ENCODE measurements at places on chromosomes 16 and 17.

GRCh38 chr16:30946671-30947540, 2.0 kb upstream of the ORAI3 start:
- no peak for DNase-seq

DNA sequence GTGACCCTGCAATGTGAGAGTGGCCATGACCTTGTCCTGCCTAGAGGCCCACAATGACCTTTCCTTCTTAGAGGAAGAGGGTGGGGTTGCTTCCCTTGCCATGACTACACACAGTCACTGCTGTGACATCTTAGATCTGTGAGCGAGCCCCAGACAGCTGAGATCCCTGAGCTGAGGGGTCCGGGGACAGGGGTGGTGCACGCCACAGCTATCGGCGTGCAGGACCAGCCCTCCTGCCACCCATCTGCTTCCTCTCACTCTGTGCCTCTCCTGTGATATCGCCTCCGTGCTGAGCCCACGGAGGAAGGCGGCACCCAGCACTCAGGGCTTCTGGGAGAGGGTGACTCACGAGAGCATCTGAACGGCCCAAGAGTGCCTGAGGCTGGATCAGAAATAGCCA, 35.2 kb downstream of the KIAA0513 start:
- no peak for DNase-seq

DNA sequence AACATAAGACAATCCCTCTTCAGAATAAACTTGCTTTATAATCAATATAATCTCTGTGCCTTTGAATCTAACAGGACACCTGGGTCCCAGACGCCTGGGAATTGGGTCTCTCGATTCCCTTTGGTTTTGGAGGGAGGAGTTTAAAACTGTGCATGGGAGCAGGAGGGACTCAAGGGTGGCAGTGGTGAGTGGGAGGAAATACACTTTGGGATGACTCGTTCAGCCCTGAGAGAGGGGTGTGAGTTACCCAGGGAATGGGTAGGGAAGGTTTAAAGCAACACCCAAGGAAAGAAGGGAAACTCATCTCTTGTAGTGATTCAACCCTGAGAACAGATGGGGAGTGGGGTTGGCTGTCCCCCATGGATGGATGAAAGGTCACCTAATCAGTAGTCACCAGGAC, 1.6 kb downstream of the RANGRF start:
- DNase-seq: no peak

- DNase-seq: no peak
These were observed 130.4 kb downstream of the AATF start for GRCh38 chr17:37079065-37079708.

GRCh38 chr17:43372273-43372911, 26.4 kb upstream of the ARL4D start:
- DNase-seq: no peak

GRCh38 chr17:57920916-57921703, 34.1 kb downstream of the CUEDC1 start:
- no peak for DNase-seq

DNA sequence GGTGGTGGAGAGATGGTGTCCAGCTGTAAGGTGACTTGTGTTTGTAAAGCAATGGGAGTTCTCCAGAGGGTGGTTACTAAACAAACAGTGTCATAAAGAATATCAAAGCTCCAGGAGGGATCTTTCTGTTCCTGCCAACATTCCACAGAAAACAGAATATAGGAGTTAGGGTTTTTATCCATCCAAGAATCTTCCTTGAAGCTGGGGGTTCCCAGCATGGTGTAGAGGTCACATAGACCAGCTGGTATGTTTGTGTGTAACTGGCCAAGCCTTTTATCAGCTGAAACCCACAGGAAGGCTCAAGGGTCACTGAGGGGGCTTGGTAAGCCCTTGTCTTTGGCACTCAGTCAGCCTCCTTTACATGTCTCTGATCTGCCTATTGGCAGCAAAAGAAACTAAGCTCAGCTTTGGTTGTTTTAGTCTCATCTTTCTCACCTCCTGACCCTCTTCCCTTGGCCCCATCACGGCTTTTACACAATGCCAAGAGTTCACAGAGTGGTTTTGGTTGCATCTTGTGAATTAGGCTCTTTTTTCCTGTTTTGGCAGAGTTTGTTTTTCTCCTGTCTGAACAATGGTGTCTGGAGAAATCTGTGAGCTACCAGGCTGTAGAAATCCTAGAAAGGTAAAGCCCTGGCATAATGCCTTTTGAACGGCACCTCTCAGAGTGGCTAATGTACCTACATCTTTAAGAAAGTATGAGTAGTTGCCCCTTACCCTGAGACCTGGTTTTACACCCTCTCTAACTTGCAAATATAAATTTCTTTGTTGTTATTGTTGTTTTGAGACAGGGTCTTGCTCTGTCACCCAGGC, 4.6 kb downstream of the CNTD1 start:
- DNase-seq: no peak

GRCh38 chr17:27766438-27766837, 33.9 kb downstream of the NOS2 start:
- DNase-seq: no peak

DNA sequence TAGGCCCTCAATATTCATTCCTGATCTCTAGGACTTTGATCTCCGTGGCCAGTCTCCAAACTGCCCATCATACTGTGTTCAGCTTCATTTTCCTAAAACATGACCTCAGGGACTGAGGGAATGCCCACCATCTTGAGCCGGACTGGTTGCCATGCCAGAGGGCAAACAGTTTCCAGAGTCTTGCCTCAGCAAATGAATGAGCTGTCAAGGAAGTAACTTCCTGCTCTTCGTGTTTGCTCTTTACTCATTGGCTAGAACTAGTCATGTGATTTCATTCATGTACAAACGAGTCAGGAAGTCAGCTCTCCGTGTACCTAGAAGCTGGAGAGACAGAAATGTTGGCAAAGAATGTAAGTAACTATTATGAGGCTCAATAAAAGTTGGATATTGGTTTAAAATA, 50.2 kb downstream of the ANKFN1 start:
- DNase-seq: no peak

DNA sequence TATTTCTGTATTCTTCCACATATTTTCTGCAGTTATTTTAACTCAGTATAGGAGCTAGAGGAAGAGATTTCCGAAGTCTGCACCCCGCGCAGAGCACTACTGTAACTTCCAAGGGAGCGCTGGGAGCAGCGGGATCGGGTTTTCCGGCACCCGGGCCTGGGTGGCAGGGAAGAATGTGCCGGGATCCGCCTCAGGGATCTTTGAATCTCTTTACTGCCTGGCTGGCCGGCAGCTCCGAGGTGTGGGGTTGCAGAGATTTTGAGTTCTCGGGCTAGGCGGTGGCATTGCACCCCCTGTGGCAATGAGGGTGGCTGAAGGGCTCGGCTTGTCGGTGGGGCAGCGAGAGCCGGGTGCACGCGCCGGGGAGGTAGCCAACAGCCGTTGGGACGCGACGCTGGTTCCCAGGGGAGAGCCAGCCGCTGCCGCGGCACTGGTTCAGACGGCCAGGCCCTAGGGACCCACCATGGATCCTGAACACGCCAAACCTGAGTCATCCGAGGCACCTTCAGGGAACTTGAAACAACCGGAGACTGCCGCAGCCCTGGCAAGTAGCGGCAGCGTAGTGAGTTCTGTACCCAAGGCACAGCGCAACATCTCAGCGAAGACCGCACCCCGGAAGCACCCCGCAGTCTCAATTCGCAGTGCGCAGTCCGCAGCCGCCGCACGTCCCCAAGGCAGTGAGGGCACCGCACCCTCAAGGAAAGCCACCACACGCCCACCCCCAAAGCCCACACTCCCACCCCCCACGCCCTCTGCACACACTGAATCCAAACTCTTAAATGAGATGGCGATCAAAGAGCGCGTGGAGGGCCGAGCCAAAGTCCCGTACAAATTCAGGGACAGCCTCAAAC, at the start of gene CMTM1:
TSS of gene CMTM1 (plus strand) at position 389 of the 851 bp plus-strand sequence. CDS start at position 464, 75 bp downstream.
- no peak for DNase-seq

GRCh38 chr16:66899310-66899944, 19.1 kb downstream of the PDP2 start:
- no peak for DNase-seq

GRCh38 chr17:57481910-57482391, 225.6 kb downstream of the MSI2 start:
- DNase-seq: no peak

- DNase-seq: peak; percentile 50
These were observed 6.0 kb upstream of the TPPP3 start for GRCh38 chr16:67399218-67399733.

DNA sequence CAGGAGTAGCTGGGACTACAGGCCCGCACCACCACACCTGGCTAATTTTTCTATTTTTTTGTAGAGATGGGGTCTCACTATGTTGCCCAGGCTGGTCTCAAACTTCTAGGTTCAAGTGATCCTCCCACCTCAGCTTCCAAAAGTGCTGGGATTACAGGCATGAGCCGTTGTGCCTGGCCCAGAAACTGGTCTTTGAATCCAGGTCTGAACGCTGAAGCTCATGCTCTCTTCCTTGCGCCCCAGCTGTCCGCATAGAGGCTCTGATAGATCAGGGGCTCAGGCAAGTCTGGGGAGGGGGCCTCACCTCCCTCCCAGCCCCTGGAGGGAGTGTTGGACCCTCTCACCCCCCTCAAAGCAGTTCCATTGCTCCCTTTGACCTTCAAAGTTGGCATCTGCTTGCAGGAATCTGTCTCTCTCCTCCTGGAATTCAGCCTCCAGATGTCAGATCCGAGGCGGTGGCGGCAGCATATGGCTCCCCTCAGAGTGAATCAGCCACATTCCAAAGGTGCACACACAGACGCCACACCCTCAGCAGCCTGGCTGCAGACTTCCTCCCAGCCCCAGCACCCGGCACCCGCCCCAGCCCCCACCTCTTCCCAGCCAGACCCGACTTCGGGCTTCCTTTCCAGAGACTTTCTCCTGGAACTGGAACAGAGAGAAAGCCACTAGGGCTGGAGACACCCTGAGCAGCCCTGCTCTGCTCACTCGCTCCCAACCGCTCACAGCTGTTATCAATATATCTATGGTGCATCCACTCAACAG, 16.9 kb upstream of the GLIS2 start:
- DNase-seq: no peak

DNA sequence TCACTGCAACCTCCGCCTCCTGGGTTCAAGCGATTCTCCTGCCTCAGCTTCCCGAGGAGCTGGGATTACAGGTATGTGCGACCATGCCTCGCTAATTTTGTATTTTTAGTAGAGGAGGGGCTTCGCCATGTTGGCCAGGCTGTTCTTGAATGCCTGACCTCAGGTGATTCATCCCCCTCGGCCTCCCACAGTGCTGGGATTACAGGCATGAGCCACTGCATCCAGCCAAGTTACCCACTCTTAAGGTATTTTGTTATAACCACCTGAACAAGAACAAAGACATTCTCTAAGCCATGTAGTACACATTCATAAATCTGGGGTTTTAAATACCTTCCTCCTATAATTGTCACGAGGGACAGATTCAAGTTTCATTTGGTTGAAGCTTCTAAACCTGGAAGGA, 12.3 kb upstream of the TMEM170A start:
- DNase-seq: no peak

DNA sequence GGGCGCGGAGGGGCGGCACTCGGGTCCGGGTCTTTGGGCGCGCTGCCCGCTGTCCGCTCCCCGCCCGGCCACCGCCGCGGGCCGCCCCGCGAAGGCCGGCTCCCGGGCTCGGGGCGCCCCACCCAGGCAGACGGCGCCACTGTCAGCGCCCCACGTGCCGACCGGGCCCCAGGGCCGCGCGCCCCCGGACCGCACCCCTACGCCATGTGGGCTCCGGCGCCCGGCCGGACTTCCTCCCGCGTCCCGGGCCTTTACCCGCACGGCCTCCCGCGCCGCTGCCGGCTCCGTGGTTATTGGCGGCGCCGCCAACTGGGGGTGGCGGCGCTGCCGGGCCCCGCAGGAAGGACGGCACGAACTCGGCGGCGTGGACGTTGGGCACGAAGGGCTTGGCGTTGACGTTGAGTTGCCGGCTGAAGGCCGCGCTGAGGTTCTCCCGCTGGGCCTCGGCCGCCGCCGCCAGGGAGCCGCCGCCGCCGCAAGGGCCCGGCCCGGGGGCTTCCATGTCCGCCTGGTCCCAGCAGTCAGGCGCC, 577 bp downstream of the GSPT1 start:
- DNase-seq: no peak

DNA sequence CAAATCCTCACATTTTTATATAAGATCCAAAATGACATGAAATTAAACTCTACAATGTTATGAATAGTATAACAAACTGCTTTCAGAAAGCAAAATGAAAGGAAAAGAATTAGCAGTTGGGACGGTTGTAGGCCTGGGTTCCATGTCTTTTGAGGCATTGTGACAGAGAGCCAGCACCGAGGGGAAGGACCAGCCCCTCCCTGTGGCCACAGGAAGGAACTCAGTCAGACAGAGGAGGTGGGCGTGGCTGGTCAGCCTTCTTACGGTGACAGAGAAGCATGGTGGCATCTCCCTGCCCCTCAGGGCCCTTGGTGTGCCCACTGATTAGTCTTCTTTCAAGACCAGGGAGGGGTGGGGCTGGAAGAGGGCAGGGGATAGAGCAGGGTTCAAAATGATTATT, 5.7 kb downstream of the ZNF319 start:
- DNase-seq: no peak

DNA sequence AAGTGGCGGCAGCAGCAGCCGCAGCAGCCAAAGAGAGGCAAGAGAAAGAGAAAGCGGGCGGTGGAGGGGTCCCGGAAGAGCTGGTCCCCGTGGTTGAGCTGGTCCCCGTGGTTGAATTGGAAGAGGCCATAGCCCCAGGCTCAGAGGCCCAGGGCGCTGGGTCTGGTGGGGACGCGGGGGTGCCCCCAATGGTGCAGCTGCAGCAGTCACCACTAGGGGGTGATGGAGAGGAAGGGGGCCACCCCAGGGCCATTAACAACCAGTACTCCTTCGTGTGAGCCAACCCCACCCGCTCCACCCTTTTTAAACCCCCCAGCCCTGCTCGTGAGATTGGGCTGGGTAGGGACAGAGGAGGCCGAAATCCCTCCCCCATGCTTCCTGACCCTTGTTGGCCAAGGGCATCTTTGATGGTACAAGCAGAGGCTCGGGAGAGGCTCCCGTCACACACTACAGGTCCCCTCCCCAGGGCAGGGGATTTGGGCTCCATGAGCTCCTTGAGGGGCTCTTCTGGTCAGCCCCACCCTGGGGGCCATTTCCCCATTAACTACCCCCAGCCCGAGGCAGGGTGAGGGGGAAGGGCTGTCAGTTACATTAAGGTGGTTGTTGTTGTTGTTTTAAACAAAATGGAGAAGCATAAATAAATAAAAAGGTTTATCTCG, 4.6 kb upstream of the ATP2A1 start:
- no peak for DNase-seq

Data from nucleus accumbens (tissue), 56 donors.